Spleen (tissue), 13 donors: ENCODE measurements at places on chromosomes 2 and 18. TPM values are rescaled to one million over a fixed set of nuclear protein-coding genes. Genes with fewer than 3 reads are reported as not detected.

GRCh38 chr2:2573658-2574293 lies 242.7 kb upstream of the MYT1L start:
- no peaks in the 10 kb centered on the region for H3K4me1 ChIP-seq
- H3K27ac ChIP-seq, result no peak overlapping the region
- no peaks in the 10 kb centered on the region for H3K27me3 ChIP-seq
- no peaks in the 10 kb centered on the region for H3K36me3 ChIP-seq

- no peaks in the 10 kb centered on the region for H3K36me3 ChIP-seq
- no peak overlapping the region for H3K4me3 ChIP-seq
- peak overlapping the region; percentile 74 for H3K27ac ChIP-seq
- H3K27me3 ChIP-seq, result no peaks in the 10 kb centered on the region
- DNase-seq, result no peak
- H3K4me1 ChIP-seq, result peaks cover 5% of the 10 kb centered on the region
These were observed 226.3 kb upstream of the HDAC4 start for GRCh38 chr2:239626961-239627592.

DNA sequence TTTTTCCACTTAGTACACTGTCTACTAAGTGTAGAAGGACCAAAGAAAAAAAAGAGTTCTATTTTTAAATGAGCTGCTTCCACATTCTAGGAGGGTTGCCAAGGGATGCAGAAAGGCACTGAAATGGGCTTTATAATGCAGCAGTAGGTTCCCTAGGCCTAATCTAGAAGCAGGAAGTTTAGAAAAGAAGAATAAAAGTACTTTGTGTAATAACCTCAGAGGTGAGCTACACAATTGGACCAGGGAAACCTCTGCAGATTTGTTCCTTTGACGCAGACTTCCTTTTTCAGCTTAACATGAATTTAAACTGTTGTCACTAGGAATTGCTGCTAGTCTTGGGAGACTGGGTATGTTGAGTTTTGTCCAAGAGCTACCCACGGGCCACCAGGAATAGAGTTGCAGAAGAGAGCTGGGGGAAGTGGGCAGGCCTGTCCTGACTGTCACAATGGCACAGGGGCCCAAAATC lies 34.6 kb upstream of the RAB1A start:
- no peaks in the 10 kb centered on the region for H3K27me3 ChIP-seq
- no peaks in the 10 kb centered on the region for H3K36me3 ChIP-seq
- no peak overlapping the region for H3K4me3 ChIP-seq
- H3K27ac ChIP-seq, result no peak overlapping the region
- H3K4me1 ChIP-seq, result peaks cover 31% of the 10 kb centered on the region

- no peak overlapping the region for H3K4me3 ChIP-seq
- H3K36me3 ChIP-seq, result no peaks in the 10 kb centered on the region
- H3K27ac ChIP-seq, result peak overlapping the region; percentile 29
- peaks cover 85% of the 10 kb centered on the region for H3K4me1 ChIP-seq
- no peaks in the 10 kb centered on the region for H3K27me3 ChIP-seq
These were observed 135.3 kb upstream of the SLC1A4 start for GRCh38 chr2:64853894-64854293.

GRCh38 chr2:230048010-230048671 lies 20.6 kb downstream of the SLC16A14 start:
- DNase-seq, result no peak
- peaks cover 21% of the 10 kb centered on the region for H3K36me3 ChIP-seq
- no peaks in the 10 kb centered on the region for H3K27me3 ChIP-seq
- no peak overlapping the region for H3K4me3 ChIP-seq
- no peaks in the 10 kb centered on the region for H3K4me1 ChIP-seq
- H3K27ac ChIP-seq, result no peak overlapping the region

DNA sequence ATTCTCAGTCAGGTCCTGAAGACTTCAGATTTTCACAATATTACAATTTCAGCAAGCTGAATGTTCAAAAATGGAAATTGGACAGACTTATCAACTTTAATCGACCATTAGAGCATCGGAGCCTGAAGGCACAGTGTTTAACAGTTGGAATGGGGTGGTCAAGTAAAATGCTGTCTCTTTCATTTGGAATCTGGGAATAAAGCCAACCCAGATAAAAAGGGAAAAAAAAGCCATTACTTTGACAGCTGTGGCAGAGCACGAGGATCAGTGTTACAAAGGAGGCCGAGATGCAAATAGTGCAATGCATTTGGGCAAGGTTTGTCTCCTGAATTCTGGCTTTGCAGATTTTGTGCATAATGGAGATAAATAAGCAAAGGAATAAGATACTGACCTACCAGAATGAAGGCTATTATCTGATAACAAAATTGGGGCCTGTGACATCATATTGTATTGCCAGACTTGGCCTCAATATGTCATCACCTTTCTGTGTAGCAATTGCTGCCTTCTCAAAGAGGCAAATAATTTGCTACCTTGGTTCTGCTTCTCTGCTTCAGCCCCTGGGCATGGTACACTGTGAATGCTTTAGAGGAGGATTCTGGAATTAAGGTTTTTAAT lies 277.5 kb upstream of the KLHL29 start:
- no peaks in the 10 kb centered on the region for H3K27me3 ChIP-seq
- no peak overlapping the region for H3K27ac ChIP-seq
- no peaks in the 10 kb centered on the region for H3K36me3 ChIP-seq
- no peak for DNase-seq
- no peaks in the 10 kb centered on the region for H3K4me1 ChIP-seq
- H3K4me3 ChIP-seq, result no peak overlapping the region

DNA sequence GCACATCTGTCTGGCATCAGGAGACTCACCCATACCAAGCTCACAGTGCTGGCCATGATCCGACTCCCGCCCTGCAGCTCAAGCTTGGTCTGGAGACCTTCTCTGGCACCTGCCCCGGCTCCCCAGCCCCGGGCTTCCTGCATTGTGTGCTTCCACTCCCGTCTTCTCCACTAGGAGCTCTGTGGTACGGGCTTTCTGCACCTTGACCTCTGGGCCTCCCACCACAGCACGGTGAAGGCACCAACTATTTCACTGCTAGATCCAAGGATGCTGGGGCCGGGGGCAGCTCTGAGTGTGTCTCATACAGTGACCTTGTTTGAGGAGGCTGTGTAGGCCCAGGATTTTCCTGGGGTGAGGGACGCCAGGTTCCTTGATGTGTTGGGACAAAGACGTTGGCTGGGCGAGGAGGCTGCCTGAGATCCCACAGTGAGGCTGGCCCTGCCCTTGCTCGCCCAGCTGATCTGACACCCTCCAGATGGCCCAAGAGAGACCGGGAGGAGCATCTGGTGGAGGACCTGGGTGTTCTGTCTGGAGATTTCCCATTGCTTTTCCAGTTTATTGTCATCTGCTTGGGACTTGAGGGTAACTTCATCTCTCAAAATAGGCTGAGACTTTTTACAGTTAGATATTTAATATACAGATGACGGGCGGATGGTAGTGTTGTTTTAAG lies 64.0 kb downstream of the HPCAL1 start:
- H3K4me3 ChIP-seq, result no peak overlapping the region
- no peaks in the 10 kb centered on the region for H3K27me3 ChIP-seq
- H3K4me1 ChIP-seq, result no peaks in the 10 kb centered on the region
- H3K27ac ChIP-seq, result no peak overlapping the region

GRCh38 chr2:64227603-64228125 lies 83.4 kb upstream of the PELI1 start:
- peak overlapping the region; percentile 87 for H3K27ac ChIP-seq
- no peak for DNase-seq
- H3K27me3 ChIP-seq, result no peaks in the 10 kb centered on the region
- peaks cover 35% of the 10 kb centered on the region for H3K4me1 ChIP-seq
- no peaks in the 10 kb centered on the region for H3K36me3 ChIP-seq

The ANO7 gene
- total RNA-seq, result 2.4 TPM
